ENCODE measurements at places on chromosomes 4 and X.

DNA sequence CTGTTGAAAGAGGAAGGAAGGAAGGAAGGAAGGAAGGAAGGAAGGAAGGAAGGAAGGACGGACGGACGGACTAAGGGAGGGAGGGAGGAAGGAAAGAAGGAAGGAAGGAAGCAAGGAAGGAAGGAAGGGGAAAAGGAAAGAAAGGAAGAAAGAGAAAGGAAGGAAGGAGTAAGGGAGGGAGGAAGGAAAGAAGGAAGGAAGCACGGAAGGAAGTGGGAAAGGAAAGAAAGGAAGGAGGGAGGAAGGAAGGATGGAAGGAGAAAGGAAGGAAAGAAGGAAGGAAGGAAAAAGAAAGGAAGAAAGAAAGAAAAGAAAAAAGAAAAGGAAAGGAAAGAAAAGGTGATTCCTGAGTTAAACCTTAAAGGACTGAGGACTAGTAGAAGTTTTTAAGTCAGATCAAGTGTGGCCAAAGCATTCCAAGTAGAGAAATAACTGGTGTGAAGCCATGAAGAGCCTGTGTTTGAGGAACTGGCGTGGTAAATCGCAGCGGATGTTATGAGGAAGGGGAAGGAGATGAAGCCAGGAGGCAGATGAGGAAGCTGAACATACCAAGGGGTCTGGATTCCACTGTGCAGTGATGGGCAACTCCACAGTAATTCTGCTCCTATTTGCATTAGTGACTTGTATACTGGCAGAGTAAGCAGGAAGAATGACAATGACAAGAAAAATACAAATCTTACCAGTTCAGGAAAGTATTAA is 163.5 kb downstream of the MGST2 start:
- DNase-seq: no peak

GRCh38 chr4:183362036-183362435 is 39.8 kb upstream of the CLDN24 start:
- no peak for DNase-seq

- DNase-seq: no peak
Measured at GRCh38 chr4:55251896-55252295, 94.1 kb upstream of the SRD5A3 start.

GRCh38 chrX:72003811-72004750 is 93.4 kb downstream of the NHSL2 start:
- DNase-seq: no peak

DNA sequence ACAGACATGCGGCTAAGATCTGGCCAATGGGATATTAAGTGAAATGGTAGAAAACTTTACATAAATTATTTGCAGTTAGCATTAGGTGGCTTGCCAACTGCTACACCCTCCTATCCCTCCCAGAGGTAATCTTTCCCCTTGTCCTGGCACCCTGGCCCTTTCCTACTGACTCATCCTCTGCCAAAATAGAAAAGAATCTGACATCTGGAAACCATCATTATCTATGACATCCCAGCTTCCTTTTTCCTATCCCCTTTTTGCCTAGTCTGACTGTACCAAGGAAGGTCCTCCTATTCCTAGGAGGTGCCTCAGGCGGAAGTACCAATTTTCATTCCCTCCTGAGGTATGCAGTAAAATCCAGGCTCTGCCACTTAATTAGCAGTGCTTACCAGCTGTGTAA is 163.6 kb upstream of the KLF3 start:
- DNase-seq: no peak

- DNase-seq: no peak
Measured at GRCh38 chr4:174578366-174578765, 56.1 kb upstream of the HPGD start.

DNA sequence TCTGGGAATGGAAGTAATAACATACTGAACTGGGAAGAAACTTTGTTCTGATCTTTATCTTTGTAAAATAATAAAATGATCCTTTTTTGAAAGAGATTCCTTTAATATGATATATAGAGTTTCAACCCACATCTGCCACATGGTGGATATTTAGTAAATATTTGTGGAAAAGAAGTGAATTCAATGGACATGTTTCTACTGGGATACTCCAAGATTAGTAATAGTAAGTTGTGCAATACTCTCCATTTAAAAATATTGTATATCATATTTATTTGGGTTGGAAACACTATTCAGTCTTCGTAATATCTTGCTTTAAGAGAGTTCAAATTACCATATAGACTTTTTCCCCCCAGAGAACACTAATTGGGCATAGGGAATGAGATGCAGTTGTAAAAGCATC is 17.8 kb upstream of the ARSJ start:
- no peak for DNase-seq

- peak; percentile 86 for DNase-seq
Measured at GRCh38 chr4:150402871-150403272, 179.1 kb upstream of the MAB21L2 start.

DNA sequence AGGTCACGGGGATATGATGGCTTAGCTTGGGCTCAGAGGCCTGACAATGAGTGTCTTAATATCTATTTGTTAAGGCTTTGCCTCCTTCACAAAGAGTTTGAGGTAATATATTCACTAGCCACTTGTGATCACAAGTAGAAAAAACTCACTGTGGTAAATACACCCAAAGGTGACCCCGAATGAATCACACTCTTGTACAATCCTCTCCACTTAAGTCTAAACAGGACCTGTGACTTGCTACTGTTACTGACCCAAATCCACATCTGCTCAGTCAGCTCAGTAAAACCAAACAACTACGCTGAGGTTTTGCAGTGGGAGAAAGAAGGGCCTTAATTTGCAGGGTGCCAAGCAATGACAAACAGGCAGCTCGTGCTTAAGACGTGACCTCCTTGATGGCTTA is 223.8 kb upstream of the MAGEC2 start:
- DNase-seq: no peak

- no peak for DNase-seq
Measured at GRCh38 chr4:48255072-48255958, 14.3 kb downstream of the TEC start.

GRCh38 chr4:165563851-165564250 is 185.0 kb downstream of the CPE start:
- DNase-seq: no peak

DNA sequence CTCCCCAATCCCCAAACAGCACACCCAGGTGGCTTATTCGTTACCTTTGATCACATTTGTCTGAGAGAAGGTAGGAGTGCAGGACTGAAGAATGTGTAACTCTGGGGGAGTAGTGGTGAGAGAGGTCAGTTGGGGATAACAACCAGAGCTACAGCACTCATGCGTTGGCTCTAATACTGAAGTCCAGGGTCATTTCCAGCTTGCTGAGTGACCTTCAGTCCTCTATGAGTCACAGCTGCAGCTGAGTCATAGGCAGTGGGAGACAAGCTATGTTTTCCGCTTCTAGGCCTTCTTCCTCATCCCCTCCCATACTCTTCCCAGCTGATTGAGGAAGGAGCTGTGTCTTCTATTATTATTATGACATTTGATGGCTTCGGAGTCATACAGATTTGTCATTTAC is 31.6 kb upstream of the CT47C1 start:
- DNase-seq: no peak

GRCh38 chr4:120771907-120772306 is 150.6 kb downstream of the PRDM5 start:
- DNase-seq: no peak

- no peak for DNase-seq
Measured at GRCh38 chrX:50726296-50726695, 87.7 kb downstream of the SHROOM4 start.

GRCh38 chrX:140495739-140496138 is 9.1 kb downstream of the SOX3 start:
- DNase-seq: no peak

- DNase-seq: no peak
Measured at GRCh38 chr4:137541181-137541580, 8.9 kb upstream of the PCDH18 start.

GRCh38 chr4:26719954-26720552 is 136.2 kb downstream of the TBC1D19 start:
- no peak for DNase-seq

DNA sequence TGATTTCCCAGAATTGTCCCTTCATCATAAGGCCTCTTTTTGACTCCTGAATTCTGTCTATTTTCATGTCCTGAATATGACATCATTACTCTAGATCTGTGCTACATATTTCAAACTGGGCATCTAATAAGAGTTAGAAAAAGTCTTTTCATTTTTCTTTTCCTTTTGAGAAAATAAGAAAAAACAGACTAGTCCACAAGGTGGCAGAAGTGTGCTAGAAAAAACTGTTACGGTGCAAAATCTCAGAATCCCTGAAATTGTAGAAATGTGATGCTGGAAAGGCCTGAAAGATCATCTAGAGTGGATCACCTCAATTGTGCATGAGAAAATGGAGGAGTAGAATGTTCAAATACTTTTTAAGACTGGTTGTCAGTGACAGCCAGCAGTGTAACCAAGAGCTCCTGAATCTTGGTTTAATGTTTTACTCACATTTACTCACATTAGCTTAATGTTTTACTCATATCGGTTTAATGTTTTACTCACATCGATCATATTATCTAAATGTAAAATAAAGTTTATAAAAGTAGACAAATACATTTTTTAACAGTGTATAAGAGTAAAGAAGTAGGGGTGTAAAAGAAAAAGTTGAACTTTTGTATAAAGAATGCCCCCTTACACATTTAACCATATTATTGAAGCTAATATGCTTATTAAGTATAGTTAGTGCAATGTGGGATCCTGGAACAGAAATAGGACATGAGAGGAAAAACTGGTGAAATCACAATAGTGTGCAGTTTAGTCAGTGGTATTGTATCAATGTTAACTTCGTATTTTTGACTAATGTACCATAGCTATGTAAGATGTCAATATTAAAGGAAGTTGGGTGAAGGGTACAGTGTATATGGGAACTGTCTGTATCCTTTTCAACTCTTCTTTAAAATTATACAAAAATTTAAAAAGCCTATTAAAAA is 15.2 kb downstream of the ASB11 start:
- DNase-seq: peak; percentile 12

DNA sequence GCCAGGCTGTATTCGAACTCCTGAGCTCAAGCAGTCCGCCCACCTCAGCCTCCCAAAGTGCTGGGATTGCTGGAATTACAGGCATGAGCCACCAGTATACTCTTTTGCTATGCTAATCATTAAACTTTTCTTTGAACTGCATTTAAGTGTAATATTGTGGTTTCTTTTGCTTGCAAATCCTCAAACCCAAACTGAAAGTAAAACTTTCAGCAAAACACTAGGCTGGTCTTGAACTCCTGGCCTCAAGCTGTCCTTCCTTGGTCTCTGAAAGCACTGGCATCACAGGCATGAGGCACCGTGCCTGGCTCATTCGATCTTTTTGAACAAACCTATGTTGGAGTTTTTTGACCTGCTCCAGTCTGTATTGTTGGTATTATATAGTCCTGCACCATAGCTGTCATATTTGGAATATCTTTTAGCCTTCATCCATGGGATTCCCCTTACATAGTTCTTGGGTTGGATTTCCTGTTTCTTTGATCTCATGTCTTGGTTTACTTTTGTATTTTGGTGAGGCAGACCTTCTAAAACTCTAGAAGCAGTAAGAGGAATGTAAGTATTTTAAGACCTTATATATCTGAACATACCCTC is 34.1 kb downstream of the MOB1B start:
- no peak for DNase-seq

DNA sequence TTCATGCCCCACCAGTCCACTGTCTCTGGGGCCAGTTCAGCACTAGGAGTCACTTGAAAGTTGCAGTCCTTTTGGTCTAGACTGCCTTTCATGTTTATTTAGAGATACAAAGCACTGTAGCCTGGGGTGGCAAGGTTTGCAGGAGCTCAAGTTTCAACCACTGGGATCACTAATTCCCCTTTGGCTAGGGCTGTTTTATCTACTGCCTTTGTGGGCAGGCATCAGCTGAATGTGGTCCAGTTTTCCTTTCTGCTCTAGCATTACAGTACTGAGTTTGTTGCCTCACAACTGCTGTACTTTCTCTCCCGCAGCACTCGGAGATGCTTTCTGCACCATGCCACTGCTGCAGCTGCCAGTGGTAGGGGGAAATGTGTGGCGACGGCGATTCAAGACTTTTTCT is 222.3 kb upstream of the HDX start:
- DNase-seq: peak; percentile 78

- DNase-seq: peak; percentile 58
Measured at GRCh38 chr4:55184600-55185523, 59.5 kb upstream of the KDR start.

GRCh38 chr4:55398966-55399365 is 3.2 kb downstream of the TMEM165 start:
- no peak for DNase-seq

DNA sequence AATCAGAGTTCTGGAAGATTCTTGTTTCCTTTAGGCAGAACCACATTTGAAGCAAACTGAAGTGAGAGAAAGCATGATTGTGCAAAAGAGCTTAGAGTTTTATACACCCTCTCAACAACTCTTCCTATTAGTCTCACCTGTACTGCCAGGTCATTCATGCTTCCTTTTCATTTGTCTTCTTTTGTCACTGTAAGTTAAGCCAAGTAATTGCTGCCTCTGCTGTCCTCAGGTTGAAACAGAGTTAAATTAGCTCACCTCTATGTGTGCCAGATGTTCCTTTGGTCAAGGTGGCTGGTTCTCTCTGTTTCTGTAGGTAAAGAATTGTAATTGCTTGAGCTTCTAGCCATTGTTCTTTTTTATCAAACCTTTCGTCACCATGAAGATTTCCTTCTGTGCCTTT is 41.1 kb upstream of the HPGD start:
- no peak for DNase-seq

GRCh38 chrX:72122621-72123337 is 8.9 kb downstream of the RTL5 start:
- no peak for DNase-seq

DNA sequence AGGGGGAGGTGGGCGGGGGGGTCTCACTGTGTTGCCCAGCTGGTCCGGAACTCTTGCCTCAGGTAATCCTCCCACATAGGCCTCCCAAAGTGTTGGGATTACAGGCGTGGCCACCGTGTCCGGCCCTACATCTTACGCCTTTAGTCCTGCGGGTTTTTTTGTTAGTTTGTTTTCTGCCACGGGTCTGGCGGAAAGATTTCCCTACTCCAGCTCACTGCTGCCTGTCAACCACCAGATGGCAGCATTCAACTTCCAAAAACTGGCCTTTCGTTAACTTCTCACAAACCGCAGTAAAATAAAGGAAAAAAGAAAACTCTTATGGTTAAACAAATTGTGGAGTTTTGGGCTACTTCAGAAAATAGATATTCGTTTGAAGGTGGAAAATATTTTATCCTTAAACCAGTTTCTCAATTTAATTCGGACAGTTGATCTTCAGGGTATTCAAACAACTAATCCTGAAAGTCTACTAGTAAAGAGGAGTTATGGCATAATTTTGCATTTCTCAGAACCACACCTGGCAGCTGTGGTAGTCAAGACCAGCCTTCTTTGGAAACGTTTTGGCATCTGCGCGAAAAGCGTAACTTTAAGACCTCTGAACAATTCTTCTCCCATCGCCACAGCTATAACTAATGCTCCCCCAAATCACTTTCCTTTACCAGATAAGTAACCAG is 41.1 kb downstream of the LUZP4 start:
- DNase-seq: peak; percentile 67

DNA sequence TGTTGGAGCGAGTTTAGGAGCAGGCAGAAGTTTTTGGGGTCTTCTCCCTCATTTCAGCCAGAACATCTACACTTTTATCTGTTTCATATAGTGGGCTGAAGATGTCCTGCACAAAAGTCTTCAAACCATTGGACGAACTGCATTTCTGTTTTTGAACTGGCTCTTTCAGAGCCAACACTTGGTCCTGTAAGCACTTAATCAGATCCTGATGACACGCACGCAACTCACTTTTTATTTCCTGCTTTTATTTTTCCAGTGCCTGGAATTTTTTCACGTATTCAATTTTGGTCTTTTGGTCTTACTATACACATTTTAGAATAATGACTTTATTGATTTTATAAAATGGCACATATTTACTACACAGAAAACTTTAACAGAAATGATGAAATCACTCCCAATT is 40.2 kb upstream of the NKX3-2 start:
- DNase-seq: no peak

- DNase-seq: peak; percentile 53
Measured at GRCh38 chrX:24371391-24371972, 11.0 kb downstream of the SUPT20HL1 start.
